ENCODE measurements at places on chromosomes 6 and 20. TPM values are rescaled to one million over a fixed set of nuclear protein-coding genes. Genes with fewer than 3 reads are reported as not detected.

The JPH2 gene
- total RNA-seq = 0.66 TPM

The KCNQ2 gene
- not detected for total RNA-seq

The CLPSL1 gene
- total RNA-seq = not detected

The INSM1 gene
- total RNA-seq = not detected

The SGK2 gene
- total RNA-seq = 0.26 TPM

The HDGFL1 gene
- total RNA-seq = not detected

The PRRT1 gene
- 0.33 TPM for total RNA-seq

Measured in fibroblast of lung (primary cell).